ENCODE measurements at places on chromosomes 3 and 15. TPM values are rescaled to one million over a fixed set of nuclear protein-coding genes. Genes with fewer than 3 reads are reported as not detected.

Gene SERPINI2
- polyA plus RNA-seq, result not detected

Gene MAP3K13
- polyA plus RNA-seq, result 21.9 TPM

Gene ACTL6A
- 59.3 TPM for polyA plus RNA-seq

Gene ADAMTSL3
- 0.01 TPM for polyA plus RNA-seq

Gene ACAN
- polyA plus RNA-seq, result not detected

Gene HYAL1
- polyA plus RNA-seq, result 24.5 TPM

Gene APOD
- not detected for polyA plus RNA-seq

Gene ASB7
- 10.4 TPM for polyA plus RNA-seq

Gene PSMD6
- polyA plus RNA-seq, result 95.2 TPM

Gene TEX55
- polyA plus RNA-seq, result not detected

Gene HCLS1
- polyA plus RNA-seq, result 0.42 TPM

Gene PLCB2
- polyA plus RNA-seq, result 1.1 TPM

Gene COX17
- 40.6 TPM for polyA plus RNA-seq

Gene GHSR
- polyA plus RNA-seq, result not detected

Gene SI
- polyA plus RNA-seq, result not detected

Gene ZBTB47
- polyA plus RNA-seq, result 5.1 TPM

Gene GPR27
- 0.14 TPM for polyA plus RNA-seq

Gene PDCD7
- polyA plus RNA-seq, result 17.2 TPM

Gene SAMD7
- not detected for polyA plus RNA-seq

Gene FGF7
- polyA plus RNA-seq, result not detected

Gene STRA6
- polyA plus RNA-seq, result not detected

Gene LMCD1
- polyA plus RNA-seq, result 4.4 TPM

Gene GP9
- not detected for polyA plus RNA-seq

Gene GATM
- 1.2 TPM for polyA plus RNA-seq

Gene POC1A
- polyA plus RNA-seq, result 7.2 TPM

Gene PLSCR2
- not detected for polyA plus RNA-seq

Gene ARPP21
- polyA plus RNA-seq, result not detected

Gene ZNF501
- polyA plus RNA-seq, result 2.8 TPM

Gene TUSC7
- not detected for polyA plus RNA-seq

Gene TOPAZ1
- polyA plus RNA-seq, result not detected

Gene ADGRG7
- 0.06 TPM for polyA plus RNA-seq

Measured in keratinocyte (primary cell).